Mucosa of gallbladder (tissue), 1 donor: ENCODE measurements at places on chromosomes 2 and 18. TPM values are rescaled to one million over a fixed set of nuclear protein-coding genes. Genes with fewer than 3 reads are reported as not detected.

Gene ITPRIPL1
- total RNA-seq, result 1.5 TPM

Gene GPR45
- not detected for total RNA-seq

DNA sequence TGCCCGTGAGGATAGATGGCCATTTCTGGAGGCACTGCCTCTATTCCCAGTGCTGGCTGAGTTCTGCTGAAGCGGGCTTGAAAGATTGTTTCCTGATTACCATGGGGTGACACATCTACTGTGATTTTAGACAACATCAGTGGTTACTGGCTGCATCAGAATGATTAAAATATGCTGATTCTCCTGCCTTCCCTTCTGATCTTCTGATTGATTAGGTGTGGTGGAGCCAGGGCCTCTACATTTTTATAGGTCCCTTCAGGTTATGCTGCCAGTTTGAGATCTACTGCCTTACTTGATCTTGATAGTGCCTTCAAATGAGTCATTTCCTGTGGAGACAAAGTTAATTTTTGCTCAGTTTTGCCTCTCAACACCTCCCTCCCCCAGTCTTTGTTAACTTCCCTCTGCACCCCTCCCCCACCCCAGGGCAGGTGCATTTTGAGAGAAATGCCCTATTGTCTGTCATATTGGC lies 31.6 kb upstream of the SNORC start:
- DNase-seq, result no peak

- DNase-seq, result no peak
These were observed 413.6 kb upstream of the KCNH7 start for GRCh38 chr2:163252199-163252598.
